ENCODE measurements at places on chromosomes 6 and 20.

- DNase-seq: no peak
Measured at GRCh38 chr20:1254254-1254653, 11.8 kb upstream of the SNPH start.

GRCh38 chr6:101422811-101423210, 29.3 kb downstream of the GRIK2 start:
- DNase-seq: no peak

DNA sequence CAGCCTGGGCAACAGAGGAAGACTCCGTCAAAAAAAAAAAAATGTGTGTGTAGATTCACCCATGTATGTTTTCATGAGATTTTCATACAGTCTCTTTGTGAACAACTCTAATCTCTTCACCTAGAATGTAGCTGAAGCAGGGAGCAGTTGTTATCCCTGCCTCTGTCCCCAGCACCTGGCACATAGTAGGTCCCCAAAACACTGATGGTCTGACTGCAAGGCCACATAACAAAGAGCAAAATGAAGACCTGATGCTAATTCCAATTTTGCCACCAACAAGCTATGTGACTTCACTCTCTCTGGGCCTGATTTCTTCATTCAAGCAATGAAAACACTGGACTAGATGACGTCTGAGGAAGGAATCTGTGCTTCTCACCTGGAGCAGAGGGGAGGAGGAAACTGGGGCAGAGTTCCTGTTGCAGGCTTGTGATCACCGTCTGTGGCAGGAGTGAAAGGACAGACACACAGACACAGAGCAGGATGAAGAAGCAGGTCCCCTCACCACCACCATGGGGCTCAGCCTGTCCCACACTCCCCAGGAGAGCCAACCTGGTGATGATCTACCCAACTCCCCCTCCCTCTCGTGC, 4.6 kb downstream of the SLC44A4 start:
- DNase-seq: no peak

- DNase-seq: no peak
Measured at GRCh38 chr20:40274912-40275533, 414.0 kb downstream of the MAFB start.

DNA sequence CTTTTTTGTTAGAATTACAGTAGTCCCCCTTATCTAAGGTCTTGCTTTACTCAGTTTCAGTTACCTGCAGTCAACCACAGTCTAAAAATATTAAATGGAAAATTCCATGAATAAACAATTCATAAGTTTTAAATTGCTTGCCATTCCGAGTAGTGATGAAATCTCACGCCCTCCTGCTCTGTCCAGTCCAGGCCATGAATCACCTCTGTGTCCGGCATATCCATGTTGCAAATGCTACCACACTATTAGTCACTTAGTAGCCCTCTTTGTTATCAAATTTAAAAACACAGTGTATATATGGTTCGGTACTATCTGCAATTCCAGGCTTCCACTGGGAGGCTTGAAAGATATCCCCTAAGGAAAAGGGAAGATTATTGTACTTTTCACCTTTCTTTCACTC, 164.6 kb upstream of the FAM83B start:
- no peak for DNase-seq

DNA sequence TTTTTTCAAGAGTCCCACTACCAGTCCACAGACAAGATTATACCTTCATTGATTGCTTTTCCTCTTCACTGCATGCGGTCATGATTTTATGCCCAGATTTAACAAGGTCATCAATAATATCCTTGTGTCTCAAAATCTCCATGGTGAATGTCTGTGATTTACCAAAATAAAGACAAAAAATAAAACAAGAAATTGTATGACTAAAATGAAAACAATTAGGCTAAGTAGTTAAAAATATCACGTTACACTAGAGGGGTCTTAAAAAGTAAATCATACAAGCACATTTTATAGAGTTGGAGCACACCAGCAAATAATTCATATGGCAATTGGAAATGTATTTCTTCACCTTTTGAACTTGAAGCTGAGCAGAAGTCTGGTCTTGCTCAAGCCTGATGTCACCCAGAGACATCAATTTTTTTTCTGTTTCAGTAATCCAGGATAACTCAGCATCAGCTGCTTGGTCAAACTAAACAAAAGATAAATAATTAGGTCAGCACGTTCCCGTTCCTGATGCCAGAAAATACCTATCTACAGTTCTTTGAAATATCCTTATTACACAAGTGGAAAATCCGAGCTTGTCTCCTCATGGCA, 125.4 kb downstream of the DST start:
- DNase-seq: no peak

- no peak for DNase-seq
Measured at GRCh38 chr6:125236536-125237327, 65.0 kb downstream of the HDDC2 start.

DNA sequence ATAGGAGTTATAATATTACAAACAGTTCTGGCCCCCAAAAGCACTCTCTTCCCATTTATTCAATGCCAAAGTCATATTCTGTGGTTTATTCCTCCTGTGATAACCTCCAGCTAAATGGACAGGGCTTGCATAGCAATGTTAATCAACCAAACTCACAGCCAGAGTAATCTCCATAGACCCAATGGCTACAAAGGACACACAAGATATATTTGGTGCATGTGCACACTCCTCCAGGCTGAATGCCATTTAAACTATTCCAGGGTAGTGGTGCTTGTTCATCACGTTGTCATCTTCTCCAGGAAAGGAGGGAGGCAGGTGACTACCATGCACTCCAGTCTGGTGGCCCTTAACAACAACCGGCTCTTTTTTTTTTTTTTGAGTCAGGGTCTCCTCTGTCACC, 56.8 kb downstream of the B3GAT2 start:
- no peak for DNase-seq

DNA sequence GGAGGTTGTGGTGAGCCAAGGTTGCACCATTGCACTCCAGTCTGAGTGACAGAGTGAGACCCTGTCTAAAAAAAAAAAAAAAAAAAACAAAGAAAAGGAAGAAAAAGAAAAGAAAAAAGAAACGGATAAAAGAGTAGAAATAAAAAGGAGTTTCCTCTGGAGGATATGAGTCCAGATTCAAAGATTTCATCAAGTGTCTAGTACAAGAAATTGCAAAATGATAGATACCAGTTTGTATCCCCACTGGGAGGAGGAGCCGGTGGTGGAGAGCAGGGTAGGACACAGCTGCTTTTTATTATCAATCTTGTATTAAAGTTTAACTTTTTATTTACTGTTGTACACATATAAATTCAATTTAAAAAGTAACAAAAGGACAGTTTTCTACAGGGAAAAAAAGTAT, 113.9 kb downstream of the BMP7 start:
- DNase-seq: no peak

- no peak for DNase-seq
Measured at GRCh38 chr6:85006362-85006761, 242.0 kb upstream of the TBX18 start.

DNA sequence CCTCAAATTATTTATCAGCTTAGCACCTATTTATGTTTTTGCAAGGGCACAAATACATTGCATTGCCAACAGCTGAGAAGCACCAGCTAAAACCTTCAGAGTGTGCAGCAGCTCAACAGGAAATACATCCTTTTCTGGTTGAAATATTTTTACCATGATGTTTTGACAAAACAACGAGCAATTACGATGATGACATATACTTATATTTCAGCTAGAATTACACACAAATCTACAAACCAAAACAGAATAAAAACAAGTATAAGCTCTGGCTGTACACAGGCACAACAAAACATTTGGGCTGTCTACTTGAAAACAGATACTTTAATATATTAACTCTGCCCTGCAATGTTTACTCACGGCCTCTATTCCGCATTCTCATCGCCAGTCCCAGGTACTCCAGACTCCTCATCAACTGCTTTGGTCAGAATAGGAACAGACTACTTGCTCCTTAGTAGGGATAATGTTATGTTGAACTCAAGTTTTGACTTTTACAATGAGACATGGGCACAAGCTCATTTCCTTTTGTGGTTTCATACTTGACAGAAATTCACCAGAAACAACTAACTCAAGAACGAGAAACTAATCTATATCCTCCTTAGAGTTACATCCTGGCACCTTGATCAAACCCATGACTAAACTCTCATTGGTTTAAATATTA, 377.6 kb downstream of the ESR1 start:
- DNase-seq: no peak

- DNase-seq: no peak
Measured at GRCh38 chr6:43510827-43511163, 649 bp upstream of the LRRC73 start.

DNA sequence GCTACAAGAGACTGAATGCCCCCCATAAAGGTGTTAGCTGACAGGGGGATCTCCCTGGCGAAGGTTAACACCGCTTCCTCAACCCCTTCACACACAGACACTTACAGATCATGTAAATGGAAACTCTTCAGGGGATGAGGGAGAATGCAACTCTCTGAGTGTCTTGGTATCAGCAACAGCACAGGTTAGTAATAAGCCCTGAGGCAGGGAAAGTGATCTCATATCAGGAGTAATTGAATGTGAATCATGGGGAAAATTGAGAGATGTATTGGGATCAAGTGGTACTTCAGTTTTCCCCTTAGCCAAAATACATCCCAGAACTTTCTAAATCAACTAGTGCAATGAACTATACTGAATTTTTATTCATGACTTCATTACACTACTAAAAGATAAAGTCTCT, 23.8 kb downstream of the OR2J3 start:
- no peak for DNase-seq

- no peak for DNase-seq
Measured at GRCh38 chr6:17552861-17553260, 47.2 kb upstream of the FAM8A1 start.

- no peak for DNase-seq
Measured at GRCh38 chr6:134764741-134765140, 185.2 kb downstream of the ALDH8A1 start.

GRCh38 chr6:140020207-140020791, 645.9 kb upstream of the CITED2 start:
- no peak for DNase-seq

DNA sequence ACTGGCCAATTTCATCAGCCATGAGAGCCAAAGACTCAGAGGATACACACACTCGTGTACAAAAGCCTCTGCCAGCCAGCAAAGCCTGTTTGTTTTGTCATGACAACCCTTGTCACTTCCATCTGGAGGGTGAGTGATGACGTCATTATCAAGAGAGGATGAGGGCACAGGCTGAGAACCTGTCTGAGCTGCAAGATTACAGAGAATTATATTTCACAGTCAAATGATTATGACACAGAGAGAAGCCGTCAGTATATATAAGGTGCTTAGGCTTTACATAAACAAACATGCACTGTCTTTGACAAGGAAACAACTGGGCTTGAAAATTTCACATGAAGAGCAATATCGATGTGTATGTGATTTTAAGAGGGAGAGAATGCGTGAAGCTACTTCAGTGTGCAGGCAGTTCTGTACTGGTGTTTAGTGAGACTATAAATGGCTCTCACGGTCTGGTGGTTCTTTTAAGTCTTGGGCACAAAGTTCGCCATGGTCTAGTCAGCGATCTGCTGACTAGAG, 36.5 kb upstream of the BCLAF1 start:
- DNase-seq: no peak

- no peak for DNase-seq
Measured at GRCh38 chr6:139250296-139251044, 41.3 kb downstream of the TXLNB start.

GRCh38 chr20:62367136-62367632, at the start of gene LAMA5:
Gene LAMA5 (minus strand): TSS chr20:62367312. CDS start chr20:62367245, 67 bp downstream.
- no peak for DNase-seq

- no peak for DNase-seq
Measured at GRCh38 chr6:132261354-132261753, 139.9 kb downstream of the MOXD1 start.

- DNase-seq: no peak
Measured at GRCh38 chr6:159645640-159646039, 47.4 kb downstream of the SOD2 start.

DNA sequence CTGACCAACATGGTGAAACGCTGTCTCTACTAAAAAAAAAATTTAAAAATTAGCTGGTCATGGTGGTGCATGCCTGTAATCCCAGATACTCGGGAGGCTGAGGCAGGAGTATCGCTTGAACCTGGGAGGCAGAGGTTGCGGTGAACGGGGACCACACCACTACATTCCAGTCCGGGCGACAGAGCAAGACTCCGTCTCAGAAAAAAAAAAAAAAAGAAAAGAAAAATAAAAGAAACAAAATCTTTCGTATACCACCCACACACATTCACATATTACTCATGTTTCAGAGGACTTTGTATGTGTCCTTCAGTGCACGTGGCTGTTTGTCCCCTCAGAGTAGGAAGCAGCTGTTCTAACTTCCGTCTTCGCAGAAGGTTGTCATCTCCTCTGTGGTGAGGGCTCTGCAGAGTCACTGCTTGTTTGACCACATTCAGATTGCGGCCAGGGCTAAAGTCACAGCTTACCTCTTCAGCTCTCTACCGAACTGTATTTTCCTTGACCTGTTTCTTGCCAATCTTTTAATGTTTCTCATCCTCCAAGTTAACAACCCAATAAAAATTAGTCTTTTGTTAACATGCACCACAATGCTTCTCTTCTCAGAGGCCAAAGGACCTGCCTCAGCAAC, 36.6 kb upstream of the HIVEP1 start:
- no peak for DNase-seq

- DNase-seq: no peak
Measured at GRCh38 chr20:63736893-63737694, 630 bp downstream of the LIME1 start.
